Stimulated activated CD8-positive, alpha-beta memory T cell treated with anti-CD3 and anti-CD28 coated beads, Interleukin-7, amount 100 ng/mL, for 24 hours (primary cell): ENCODE measurements at places on chromosomes 5 and 9.

- DNase-seq = no peak
Measured at GRCh38 chr5:149924486-149924885, 20.1 kb downstream of the PDE6A start.

- DNase-seq = no peak
Measured at GRCh38 chr9:700365-701282, 140.9 kb upstream of the DMRT1 start.

DNA sequence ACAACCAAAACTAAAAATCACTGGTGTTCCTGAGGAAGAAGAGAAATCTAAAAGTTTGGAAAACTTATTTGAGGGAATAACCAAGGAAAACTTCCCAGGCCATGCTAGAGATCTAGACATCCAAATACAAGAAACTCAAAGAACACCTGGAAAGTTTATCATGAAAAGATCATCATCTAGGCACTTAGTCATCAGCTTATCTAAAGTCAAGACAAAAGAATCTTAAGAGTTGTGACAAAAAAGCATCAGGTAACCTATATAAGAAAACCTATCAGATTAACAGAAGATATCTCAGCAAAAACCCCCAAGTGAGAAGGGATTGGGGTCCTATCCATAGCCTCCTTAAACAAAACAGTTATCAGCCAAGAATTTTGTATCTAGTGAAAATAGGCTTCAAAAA is 17.1 kb upstream of the SPEF2 start:
- no peak for DNase-seq

- DNase-seq = no peak
Measured at GRCh38 chr5:67002832-67003684, 193.5 kb downstream of the CD180 start.

DNA sequence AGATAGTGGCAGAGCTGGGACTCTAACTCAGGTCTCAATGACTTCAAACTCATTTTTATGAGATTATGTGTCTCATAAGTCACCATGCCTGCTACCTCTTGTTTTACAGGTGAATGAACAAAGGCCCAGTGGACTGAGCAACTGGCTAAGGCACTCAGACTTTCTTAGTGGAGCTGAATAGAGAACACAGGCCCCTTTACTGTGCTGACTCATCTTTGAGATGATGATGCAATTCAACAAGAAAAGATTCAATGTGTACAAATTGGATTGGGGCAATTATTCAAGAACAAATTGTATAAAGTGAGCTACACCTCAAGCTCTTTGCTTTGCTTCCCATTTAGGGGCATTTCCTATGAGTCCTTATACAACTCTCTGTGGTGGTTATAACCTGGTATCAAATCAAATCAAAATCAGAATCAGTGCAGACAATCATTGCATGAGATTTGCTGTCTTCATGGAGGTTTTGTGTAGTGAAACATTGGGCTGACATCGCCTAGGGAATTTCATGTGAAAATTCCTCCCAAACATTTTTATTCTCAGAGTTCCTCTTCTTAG is 84.3 kb upstream of the PPP2R2B start:
- DNase-seq = no peak

- no peak for DNase-seq
Measured at GRCh38 chr9:135531096-135531495, 9.9 kb downstream of the LCN1 start.

GRCh38 chr5:126359884-126360283 is 63.3 kb upstream of the GRAMD2B start:
- DNase-seq = no peak

DNA sequence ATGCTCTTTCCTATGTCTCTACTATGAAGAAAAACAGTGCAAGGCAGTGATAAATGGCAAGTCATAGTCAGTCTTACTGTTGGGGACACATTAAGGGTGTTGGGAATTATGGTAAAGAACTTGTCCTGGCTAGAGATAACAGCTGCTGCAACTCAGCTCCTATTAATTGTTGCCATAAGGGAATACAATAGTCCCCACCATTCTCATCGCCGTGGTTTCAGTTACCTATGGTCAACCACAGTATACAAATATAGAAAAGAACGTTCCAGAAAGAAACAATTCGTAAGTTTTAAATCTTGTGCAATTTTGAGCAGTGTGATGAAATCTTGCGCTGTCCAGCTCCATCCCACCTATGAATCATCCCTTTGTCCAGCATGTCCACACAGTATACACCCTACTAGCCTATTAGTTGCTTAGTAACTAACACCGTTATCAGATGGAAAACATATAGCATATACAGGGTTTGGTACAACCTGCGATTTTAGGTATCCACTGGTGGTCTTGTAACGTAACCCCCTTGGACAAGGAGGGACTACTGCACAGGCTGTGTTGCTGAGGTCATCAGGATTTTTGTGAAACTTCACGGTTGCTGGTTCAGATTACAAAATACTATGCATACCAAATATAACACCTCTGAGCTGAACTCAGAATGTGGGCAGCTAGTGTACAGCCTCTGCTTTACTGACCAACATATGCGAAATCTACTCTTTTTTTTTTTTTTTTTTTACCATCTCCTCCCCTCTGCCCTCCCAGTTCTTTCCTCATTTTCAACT is 53.5 kb downstream of the ZFR start:
- DNase-seq = no peak

- DNase-seq = no peak
Measured at GRCh38 chr9:95284162-95285080, 33.1 kb downstream of the FANCC start.

DNA sequence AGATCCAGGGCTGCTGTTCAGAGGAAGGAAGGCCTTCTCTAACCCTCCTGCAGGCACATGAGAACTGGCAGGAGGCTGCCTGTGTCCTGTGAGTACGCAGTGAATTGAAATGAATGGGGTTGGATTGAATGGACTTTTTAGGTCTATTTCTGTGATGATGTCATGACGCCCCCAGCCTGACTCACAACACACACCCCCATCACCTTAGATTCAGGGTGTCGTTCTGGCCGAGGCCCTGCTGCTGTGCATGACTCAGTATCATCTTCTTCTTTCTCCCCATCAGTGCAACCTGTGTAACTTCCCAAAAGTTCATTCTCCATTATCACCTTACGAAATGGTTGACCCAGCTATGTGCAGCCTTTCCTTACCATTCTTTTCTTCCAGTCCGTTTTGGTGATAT is 5.4 kb downstream of the PCAT7 start:
- DNase-seq = no peak

DNA sequence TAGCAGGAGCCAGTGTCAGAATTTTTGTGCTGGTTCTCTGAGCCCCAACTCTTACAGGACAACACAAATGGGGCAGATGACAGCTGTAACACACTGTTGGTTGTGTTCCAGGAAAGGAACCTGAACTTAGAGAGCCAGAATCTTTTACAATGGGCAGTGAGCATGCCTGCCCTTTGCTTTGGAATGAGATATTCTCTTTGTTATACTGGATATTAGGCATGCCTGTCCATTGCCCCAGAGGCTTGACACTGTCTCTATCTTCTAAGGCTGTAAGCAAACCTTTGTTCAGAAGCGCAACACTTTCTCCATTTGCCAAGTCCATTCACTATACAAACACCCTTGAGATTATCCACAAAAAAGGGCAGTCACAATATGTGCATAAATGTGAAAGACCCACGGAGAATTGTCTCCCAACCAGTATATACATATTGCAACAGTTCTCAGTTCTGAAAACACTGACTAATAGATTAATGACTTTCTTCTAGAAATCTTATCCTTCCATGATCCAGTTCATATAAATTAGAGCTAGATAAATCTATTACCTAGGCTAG is 26.3 kb upstream of the CEP120 start:
- no peak for DNase-seq

GRCh38 chr9:133677126-133678010 is 41.2 kb downstream of the DBH start:
- DNase-seq = no peak

GRCh38 chr5:171314728-171315385 is 5.8 kb downstream of the TLX3 start:
- DNase-seq = no peak

DNA sequence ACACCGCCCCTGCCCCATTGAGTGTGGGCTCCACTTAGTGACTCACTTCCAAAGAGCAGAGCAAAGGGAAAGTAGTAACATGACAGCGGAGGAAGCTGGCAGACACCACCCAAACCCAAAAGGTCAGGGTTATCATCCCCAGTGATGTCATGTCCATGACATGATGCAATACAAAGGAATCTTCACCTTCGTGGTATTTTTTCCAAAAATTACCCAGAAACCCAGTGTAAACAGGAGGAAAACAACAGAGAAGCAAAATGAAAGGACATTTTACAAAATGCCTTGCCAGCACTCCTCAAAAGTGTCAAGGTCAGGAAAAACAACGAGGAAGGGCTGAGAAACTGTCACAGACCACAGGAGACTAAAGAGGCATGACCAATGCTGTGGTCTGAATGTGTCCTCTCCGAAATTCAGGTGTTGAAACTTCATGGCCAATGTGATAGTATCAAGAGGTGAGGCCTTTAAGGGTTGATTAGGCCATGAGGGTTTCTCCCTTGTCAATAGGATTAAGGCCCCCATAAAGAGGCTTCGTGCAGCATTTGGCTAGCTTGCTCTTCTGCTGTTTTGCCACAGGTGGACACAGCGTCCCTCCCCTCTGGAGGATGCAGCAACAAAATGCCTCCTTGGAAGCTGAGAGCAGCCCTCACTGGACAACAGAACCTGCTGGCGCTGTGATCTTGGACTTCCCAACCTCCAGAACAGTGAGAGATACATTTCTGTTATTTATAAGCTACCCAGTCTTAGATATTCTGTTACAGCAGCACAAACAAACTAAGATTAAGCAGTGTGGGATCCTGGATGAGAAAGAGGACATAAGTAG is 30.5 kb upstream of the MED10 start:
- no peak for DNase-seq

DNA sequence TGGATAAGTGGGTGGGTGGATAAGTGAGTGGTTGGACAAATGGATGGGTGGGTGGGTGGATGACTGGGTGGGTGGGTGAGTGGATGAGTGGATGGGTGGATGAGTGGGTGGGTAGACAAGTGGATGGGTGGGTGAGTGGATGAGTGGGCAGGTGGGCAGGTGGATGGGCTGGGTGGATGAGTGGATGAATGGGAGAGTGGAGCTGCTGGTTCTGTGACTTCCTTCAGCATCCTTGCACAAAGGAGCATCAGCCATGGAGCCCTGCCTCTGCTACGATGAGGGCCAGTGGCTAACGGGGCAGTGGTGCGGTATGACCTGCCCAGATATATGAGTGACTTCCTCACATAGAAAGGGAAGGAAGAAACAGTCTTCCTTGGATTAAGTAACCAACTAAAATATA is 398.7 kb upstream of the IRX4 start:
- DNase-seq = no peak

GRCh38 chr5:109143031-109143430 is 266.7 kb downstream of the PJA2 start:
- no peak for DNase-seq

- no peak for DNase-seq
Measured at GRCh38 chr5:43661102-43661501, 58.1 kb downstream of the NNT start.

- DNase-seq = no peak
Measured at GRCh38 chr5:90386099-90386710, 23.4 kb downstream of the CETN3 start.

DNA sequence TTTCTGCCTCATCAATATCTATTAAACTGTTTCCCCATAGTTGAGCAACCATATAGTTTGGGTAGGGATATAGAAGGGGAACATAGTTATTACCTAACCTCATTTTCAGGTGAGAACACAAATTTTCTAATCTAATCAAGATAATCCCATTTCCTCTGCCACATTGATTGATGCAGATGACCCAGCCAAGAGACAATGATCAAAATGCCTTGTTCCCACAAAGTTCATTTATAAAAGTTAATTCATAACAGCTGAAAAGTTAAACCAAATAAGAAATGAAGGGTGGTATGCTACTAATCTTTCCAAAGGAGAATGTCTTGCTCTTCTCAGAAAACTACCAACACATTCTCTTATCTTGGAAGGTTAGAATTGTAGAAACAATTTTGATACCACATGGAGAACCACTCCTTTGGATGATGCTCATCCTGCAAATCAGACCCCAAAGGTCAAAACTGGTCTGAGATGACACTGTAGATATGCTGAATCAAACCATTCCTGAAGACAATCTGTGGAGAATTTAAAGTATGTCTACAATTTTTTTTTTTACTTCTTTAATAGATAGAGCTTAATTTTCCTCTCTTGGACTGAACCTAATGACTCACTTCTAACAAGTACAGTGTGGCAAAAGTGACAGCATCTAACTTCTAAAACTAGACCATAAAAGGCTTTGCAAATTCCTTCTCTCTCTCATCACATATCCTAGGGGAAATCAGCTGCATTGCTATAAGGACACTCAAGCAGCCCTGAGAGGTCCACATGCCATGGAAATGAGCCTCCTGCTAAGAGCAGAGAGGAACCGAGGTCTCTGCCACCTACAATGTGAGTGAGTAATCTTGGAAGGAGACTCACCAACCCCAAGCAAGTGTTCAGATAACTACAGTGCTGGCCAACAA is 586.7 kb upstream of the TUSC1 start:
- DNase-seq = no peak

DNA sequence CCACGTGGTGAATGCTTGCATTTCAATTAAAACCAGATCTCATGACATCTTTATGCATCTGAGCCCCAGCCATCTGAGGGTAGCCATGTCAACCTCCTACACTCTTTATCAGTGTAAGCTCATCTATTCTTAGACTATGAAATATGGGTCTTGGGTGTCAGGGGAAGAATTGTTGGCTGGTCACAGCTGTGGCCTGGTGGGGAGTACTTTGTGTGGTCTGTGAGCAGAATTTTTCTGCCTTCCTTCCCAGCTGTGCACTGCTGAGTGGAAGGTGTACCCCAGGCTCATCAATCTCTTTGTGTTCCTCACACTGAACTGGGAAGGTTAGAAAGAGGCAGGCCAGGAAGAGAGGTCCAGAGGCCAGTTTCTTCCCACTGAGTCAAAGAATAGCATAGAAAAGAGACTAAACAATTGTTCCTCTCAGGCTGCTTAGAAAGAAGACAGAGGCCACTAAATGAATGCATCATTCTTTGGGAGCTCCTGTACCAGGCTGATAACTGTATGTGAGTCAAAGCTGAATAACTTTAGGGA is 202.7 kb upstream of the RGMB start:
- no peak for DNase-seq

- DNase-seq = no peak
Measured at GRCh38 chr9:121748727-121749423, 97.4 kb downstream of the DAB2IP start.

GRCh38 chr9:107809871-107810460 is 320.4 kb upstream of the KLF4 start:
- DNase-seq = no peak

DNA sequence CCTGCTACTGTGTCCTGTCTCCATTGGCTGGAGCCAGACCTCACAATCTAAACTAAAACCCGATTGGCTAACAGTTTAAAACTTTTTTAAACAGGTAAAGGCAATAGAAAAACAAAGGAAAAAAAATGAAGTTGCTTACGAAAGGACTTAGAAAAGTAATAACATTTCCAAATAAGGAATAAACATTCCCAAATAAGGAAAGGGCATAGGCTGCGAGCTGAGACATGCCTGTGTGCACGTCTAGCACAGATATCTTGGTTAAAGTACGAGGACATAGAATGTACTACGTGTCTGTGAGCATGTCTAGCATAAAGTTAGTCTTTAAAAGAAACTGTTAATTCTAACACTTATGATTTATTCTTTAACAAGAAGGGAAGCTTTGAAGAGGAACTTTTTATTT is 15.3 kb upstream of the FAM120A start:
- DNase-seq = no peak
